ENCODE measurements at places on chromosomes 1 and 21.

DNA sequence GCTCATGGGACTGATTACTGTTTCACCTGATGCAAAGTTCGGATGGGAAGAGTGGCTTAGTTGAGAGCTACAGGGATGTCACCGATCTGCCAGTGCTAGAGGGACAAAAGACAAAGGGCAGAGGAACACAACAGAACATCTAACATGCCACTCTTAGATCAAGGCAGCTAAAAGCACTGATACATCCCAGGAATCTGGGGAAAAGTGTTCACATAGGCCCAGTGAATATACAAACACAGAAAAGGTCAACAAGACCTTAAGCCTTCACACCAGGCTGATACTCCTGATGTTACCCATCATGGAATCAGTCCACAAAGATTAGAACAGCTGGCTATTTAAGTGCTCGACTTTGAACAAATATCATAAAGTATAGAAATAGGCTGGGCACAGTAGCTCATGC lies 163.2 kb downstream of the EIF4G3 start:
- no peak for DNase-seq

GRCh38 chr1:228259951-228260350 lies 52.1 kb downstream of the OBSCN start:
- peak; percentile 26 for DNase-seq

DNA sequence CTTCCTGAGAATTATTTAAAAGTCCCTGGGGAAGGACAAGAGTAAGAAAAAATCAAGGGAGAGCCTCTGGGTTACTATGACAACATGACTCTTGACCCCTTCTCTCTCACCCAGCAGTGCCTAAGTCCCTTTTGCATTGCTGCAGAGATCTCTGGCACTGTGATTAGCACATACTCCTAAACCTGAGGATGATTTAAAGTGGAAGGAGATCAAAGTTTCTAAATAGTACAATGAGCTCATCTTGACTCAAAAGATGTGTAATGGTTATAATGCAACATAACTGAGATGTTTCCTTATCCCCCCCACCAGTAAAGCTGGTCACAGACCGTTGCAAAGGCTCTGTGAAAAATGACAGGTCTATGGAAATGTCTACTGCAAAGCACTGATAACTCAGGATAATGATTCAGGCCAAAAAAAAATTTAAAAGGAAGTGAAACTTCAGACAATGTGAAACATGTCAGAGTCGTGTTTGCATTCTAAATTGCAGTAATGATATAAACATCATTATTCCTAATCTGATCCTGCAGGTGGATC lies 519.2 kb downstream of the KIF26B start:
- DNase-seq, result no peak

DNA sequence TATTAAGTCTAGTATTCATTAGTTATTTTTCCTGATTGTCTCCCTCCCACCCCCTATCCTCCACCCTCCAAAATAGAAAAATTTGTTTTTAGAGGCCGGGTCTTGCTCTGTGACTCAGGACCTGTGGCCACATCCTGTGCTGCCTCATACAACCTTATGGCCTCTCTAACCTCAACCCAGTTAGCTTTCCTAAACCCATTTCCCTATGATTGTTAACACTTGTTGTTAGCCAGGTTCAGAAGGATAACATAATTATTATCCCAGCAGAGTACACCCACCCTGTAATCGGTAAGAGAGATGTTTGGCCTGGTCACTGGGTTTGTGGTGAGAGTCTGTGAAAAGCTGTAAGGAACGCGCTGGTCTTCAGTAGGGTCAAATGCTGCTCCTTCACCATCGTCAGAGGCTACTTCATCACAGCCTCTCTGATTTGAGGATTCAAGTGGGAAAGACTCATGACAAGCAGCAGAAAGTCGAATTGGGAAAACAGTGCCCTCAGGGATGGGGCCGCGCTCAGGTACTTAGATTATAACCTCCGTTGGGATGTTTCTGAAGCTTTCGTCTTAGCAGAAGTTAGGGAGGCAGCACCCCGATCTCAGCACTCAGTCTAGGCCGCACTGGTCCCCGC lies 35.9 kb upstream of the HMGN1 start:
- DNase-seq, result no peak

DNA sequence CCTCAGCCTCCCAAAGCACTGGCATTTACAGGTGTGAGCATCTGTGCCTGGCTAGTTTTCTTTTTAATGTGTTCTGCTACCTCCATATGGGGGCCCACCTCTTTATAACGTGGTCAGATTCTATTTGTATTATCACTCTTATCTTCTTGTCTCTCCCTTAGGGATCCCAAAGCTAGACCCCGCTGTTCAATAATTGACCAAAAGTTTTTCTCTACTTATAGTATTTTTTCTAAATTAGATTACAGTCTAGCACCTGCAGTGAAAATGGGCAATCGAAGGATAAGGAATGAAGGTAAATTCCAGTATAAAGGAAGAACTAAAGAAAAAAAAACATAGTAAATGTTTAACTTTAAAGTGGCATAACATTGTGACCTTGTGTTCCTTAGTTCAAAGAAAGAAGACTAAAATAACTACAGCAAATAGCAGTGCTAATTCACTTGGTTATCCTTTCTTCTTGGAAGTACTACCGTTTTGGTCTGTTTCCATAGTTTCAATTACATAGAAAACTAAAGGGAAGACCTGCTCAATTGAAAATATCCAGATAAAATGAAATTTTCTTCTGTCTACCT lies 24.1 kb downstream of the NFYC start:
- DNase-seq, result no peak

GRCh38 chr1:248686815-248687214 lies 15.8 kb downstream of the OR14I1 start:
- DNase-seq, result no peak

- DNase-seq, result peak; percentile 80
Measured at GRCh38 chr1:204711947-204712701, 26.6 kb upstream of the LRRN2 start.

DNA sequence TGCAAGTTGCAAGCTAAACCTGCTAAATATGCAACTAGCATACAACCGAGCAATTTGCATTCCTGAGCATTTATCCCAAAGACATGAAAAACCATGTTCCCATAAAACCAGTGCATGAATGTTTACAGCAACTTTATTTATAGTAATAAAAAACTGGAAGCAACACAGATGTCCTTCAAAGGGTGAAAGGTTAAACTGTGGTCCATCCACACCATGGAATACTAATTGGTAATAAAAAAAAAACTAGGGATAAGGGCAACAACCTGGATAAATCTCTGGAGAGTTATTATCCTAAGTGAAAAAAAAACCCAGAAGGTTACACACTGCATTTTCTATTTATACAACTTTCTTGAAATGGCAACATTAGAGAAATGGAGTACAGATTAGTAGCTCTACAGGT lies 474.1 kb downstream of the SMYD3 start:
- DNase-seq, result no peak

- no peak for DNase-seq
Measured at GRCh38 chr21:32393677-32394001, 827 bp upstream of the URB1 start.

- DNase-seq, result no peak
Measured at GRCh38 chr1:20728371-20729154, 3.9 kb downstream of the SH2D5 start.

GRCh38 chr1:180135535-180135934 lies 19.1 kb upstream of the QSOX1 start:
- DNase-seq, result no peak

- DNase-seq, result no peak
Measured at GRCh38 chr1:201008666-201009360, 14.7 kb downstream of the KIF21B start.

- DNase-seq, result peak; percentile 93
Measured at GRCh38 chr1:31373056-31373896, at the start of gene FABP3. TSS of gene FABP3 (minus strand) at chr1:31373076. CDS start at chr1:31373014, 62 bp downstream.

DNA sequence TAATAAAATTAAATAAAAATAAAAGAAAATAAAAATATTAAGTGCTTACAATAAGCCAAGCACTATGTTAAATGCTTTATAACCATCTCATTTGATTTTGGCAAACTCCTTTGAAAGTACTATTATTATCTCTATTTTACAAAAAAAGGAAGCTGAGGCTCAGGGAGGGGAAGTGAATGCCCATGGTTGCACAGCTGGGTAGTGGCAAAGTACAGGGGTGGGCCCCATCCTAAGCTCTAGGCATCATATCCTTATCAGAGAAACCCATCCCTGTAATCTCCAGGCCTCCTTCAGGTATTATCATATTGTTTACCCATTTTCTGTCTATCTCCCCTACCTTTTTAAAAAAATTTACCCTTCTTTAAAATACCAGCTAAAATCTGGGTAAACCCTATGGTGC lies 2.3 kb upstream of the MED18 start:
- DNase-seq, result no peak

- no peak for DNase-seq
Measured at GRCh38 chr1:20185834-20186782, at the start of the genes PLA2G2C and UBXN10. TSS of gene PLA2G2C (minus strand) at chr1:20186518. CDS start at chr1:20177363, 9,155 bp downstream. TSS of gene UBXN10 (plus strand) at chr1:20186096. CDS start at chr1:20190562, 4,466 bp downstream.

All from cardiac septum (tissue), 1 donor.